Stimulated activated CD8-positive, alpha-beta memory T cell treated with anti-CD3 and anti-CD28 coated beads, Interleukin-15, amount 100 ng/mL, for 48 hours (primary cell): ENCODE measurements at places on chromosomes 7 and 10.

- DNase-seq, result no peak
Measured at GRCh38 chr10:98258683-98259454, 9.1 kb downstream of the LOXL4 start.

GRCh38 chr7:16563281-16564022, 36.8 kb downstream of the LRRC72 start:
- no peak for DNase-seq

DNA sequence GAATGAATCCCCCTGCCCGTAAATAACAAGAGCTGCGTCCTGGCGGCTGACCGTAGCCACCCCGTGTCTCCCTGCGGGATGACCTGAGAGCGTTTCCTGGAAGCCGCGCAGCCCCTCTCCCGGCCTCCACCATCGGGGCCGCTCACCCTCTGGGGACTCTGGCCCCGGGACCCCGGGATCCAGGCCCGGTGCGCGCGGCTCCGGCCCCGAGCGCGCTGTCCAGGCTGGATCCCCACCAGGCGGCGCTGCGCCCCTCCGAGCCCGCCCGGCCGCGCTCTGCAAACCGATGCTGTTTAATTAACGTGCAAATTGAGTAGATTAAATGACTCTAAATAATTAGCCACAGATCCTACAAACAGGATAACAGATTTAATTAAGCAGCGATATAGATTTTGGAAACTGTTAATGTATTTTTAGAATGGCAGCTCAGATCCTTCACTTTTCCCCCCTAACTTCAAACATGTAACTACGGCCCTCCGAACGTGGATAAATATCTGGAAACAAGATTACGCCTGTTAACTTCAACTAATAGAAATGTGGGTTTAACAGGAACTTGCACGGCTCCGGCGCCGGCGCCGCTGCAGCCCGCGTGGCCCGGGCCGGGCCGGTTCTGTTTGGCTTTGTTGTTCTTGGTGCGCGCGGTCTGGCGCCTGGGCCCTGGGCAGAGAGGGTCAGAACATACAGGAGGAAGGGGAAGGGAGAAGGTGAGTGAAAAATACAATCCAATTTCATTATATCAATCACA, 7.1 kb upstream of the UNCX start:
- peak; percentile 25 for DNase-seq

DNA sequence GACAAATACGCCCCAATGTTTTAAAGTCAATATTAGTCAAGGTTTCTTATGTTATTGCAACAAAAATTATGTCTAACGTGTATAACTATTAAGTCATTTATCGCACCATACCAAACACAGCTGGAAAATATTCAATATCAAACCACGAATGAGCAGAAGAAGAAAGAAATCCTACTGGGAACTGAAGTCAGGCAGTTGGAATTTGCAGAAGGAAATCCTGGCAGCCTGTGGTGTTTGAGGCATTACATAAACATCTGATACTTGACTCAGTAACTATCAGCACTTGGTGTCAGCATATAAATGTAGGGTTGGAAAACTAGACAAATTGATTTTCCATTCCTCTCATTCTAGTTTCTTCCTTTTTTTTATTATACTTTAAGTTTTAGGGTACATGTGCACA, 83.4 kb upstream of the NUPR2 start:
- DNase-seq, result no peak

DNA sequence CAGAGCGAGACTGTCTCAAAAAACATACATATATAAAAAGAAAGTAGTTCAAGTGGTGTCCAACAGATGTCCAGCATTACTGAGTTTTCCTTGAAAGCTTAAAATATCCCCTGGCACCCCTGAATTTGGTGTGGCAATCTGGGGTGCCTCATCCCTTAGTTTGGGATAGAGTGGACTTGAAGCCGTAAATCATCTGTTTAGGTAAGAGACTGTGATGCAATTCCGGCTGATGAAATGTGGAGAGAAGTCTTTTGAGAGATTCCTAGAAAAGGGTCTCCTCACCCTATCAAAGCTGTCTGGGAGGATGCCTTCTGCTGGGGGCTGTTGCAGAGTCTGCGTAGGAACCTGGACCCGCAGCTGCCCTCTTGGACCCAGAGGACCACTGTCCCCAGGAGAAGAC, 408.0 kb downstream of the RPS24 start:
- no peak for DNase-seq

DNA sequence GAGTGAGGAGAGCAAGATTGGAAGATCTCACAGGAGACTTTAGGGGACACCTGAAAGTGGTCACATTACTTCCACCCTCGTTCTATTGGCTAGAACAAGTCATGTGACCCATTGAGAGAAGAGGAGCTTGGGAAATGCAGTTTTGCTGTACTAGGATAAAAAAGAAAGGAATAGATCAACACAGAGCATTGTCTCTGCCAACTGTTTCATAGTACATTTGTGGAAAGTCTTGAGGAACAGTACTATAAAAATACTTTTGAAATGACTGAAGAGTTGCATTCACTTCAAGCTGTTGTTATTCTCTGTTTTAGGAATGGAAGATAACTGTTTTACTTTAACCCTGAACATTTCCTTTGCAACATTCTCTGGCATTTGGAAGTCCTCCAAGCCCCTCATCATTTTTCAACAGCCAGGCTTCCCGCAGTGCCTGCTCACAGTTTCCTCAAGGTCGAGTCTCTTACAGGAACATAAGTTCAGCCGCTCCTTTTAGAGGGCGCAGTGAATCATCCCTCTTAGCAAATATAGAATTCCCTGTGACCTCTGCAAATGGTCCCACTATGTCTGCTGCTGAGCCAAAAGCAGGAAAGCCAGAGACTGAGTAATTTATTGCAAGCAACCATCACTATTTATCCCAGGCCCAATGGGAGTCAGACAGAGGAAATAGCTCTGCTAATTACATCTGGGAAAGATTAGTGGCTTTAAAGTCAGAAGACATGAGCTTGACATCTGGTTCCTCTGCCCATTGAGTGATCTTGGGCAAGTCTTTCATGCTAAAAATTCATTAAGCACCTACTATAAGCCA, 40.7 kb downstream of the MRPL32 start:
- no peak for DNase-seq

DNA sequence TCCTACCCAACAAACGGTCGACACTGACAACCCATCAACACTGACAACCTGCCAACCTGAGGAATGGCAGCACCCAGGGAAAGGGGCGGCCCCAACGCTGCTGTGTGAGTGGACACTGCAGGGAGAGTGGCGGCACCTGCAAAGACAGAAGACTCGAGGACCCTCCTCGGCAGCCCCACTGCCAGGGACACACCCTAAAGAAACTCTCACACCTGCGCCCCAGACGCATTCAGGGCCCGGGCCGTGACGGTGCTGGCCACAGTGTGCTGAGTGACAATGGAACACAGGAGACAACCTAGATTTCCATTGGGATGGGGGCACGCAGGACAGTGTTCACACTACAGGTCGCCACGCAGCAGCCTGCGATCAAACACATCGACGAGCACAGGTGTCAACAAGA, 3.6 kb downstream of the CAMK2B start:
- no peak for DNase-seq

GRCh38 chr10:35626971-35627507, 15.1 kb downstream of the FZD8 start:
- DNase-seq, result no peak

DNA sequence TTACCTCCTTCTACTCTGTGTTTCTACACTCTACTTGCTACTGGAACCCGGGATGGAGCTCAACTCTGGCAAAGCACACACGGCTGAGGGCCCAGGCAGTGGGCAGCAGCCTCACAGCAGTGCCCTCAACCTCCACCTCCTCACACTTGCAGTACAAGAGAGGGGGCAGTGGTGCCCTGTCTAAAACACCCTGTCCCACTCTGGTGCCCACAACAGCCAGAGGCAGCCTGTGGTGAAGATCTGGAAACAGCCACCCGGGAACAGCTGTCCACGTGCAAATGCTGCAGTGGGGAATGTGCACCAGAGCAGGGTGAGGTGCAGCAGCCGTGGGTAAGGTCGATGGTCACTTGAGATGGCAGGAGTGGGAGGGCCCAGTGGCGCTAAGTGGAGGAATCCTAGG, 13.7 kb downstream of the MAT1A start:
- DNase-seq, result no peak

DNA sequence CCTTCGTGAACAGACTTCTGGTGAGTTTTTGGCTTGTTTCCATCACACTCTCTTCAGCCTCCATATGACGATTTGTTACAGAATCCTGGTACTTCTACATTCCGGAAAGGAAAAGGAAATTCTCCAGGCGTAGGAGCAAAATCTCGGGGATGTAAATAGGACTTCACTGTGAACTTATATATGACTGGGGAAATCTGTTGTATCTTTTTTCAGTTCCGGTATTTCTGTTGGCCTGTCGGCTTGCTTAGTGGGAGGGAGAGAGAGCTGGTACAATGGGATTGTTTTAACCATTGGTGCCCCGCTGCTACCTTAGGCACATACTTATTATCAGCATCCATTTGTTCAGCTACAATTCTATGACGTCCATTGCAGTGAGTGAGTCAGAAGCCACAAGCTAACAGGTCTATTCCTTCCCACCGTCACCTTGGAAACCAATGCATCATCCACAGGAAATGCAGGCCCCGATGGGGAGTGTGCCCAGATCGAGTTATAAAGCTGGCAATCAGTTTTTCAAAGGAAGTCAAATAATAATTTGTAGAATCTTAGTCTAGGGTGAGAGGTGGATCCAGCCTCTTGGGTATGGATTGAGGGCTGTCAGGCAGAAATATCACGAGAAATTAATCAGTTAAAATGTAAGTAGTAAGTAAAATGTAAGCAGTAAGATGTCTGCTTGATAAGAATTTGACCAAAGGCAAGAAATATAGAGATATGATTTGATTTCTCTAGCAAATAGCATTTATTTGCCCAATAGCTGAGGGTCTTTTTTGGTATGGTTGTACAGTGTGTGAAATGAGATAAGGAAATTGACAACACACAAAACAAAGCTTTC, 92.0 kb upstream of the MKLN1 start:
- DNase-seq, result peak; percentile 72

DNA sequence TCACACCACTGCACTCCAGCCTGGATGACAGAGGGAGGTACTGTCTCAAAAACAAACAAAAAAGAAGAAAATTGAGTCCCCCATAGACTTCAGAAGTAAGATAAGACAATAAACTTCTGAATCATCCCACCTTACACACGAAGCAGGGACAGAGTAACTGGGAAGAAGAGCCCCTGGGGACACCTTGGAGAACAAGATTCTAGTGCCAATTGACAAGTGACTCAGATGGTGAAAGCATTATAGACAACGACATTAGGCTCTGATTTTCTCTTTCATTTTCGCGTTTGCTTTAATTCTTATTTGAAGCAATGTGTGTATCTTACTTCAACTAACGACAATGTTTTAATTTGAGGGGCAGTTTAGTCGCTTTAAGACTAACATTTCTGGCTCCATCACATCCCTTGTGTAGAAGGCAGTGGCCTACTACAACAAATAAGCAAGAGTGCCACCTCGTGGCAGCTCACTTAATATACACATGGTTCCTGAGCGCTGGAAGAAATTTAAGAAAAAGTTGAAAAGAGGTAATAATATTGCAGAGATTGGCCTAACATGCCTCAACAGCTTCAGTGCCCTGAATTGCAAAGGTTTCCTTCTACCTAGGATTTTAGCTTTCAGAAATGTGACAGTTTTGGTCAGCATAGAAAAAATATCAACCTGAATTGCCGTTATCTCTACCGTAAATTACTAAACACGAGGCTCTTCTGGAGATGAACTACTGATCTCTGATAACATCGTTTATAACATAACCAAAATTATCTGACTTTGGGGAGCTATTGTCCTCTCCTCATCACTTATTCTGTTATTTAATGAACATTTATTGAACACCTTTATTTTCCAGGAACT, 36.7 kb downstream of the ASNS start:
- DNase-seq, result peak; percentile 11

DNA sequence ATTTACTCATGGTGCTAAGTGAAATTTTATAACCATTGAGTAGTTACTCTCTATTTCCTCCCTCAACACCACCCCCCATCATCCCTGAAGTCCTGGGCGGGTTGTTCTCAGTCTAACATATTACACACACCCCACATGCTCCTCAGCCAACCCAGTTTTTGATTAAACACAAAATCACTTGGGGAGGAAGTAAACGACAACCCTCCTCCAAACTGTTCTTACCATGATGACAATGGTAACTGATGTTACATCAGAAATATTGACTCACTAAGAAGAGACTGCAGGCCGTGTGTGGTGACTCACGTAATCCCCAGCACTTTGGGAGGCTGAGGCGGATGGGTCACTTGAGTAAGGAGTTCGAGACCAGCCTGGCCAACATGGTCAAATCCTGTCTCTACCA, 44.2 kb downstream of the RAB11FIP2 start:
- DNase-seq, result peak; percentile 2
